Right lobe of liver (tissue), 6 donors: ENCODE measurements at places on chromosomes 7 and 10. TPM values are rescaled to one million over a fixed set of nuclear protein-coding genes. Genes with fewer than 3 reads are reported as not detected.

HMX2 gene
- not detected for total RNA-seq

LLCFC1 gene
- total RNA-seq, result not detected

SPDYE11 gene
- total RNA-seq, result not detected

PRF1 gene
- 2.2 TPM for total RNA-seq

ANLN gene
- total RNA-seq, result 6.8 TPM

SLC16A12 gene
- total RNA-seq, result 0.35 TPM

MYOZ1 gene
- 1.1 TPM for total RNA-seq

PSD gene
- 0.80 TPM for total RNA-seq

CABCOCO1 gene
- not detected for total RNA-seq

TBL2 gene
- total RNA-seq, result 14.5 TPM
